NCI-H524 (cell line): ENCODE measurements at places on chromosomes 1 and 21.

GRCh38 chr1:21289700-21290545, at the start of gene ECE1:
Gene ECE1 (minus strand): TSS chr1:21290463. CDS start chr1:21290414, 49 bp downstream.
- no peak for DNase-seq

- DNase-seq: no peak
Measured at GRCh38 chr21:28437061-28437460, 555.6 kb downstream of the LTN1 start.

GRCh38 chr1:4018466-4019146, 118.5 kb upstream of the C1orf174 start:
- no peak for DNase-seq

DNA sequence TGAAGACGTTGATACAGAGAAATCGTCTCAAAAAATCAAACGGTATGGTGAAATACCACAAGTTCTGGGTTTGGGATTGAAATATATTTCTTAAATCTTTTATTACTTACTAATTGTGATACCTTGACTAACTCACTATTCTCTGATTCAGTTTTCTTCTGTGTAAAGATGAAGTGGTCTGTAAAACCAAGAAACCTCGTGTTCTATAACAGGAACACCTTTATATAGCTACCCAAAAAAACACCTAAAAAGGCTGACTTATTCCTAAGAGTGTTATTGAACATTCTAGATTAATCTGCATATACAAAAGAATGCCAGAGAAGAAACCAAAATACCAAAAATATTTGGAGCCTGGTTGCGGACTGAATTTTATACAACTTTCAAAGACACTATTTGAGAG, 721 bp downstream of the LRRIQ3 start:
- DNase-seq: no peak

DNA sequence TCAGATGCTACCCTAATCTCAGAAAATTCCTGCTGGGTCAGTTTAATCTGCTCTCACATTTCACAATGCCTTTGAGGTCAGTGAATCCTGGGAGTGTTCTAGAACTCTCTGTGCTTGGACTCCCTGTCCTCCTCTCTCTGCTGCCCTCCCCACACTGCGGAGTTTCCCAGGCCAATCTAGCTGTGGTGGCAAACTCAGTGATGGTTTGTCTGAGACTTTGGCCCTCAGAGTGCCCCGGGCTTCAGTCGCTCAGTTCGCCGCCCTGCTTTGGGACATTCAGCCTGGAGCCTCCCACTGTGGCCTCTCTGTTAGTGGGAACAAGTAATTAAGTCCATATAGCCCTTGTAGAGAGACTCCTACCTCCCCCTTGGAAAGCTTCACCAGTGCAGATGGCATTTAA, 7.1 kb downstream of the C1orf226 start:
- no peak for DNase-seq

GRCh38 chr1:45437323-45437722, 53.6 kb downstream of the TESK2 start:
- no peak for DNase-seq

DNA sequence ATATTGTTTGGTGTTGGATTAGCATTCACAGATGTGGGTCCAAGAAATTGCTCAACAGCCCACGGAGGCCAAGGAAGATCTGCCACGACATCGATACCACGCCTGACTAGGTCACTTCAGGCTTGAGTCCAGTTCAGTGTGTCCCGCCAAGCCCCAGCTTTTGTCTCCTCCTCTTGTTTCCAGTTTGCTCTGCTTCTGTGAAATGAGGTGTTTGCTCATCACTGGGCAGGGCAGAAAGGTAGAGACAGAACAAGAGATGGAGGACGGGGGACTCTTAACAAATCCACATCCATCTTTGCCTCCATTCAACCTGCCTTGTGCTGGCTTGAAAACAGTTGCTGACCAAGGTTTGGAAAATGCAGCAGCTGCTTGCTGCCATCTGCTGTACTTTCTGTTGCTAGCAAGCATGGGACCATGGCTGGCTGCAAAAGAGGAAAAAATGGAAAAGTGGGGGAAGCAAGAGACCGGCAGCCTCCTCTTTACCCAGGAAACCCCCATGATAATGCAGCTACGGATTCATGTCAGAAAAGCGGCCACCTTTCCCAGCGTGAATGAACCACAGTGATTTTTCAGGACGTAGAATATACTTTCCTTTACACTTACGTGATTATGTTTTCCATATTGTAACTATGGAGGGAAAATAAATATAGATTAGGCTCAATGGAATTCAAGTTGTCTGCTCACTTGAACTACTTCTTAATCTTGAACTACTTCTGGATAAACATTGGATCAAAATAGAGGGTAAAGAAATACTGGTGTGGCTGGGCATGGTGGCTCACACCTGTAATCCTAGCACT, 80.2 kb upstream of the GREM2 start:
- peak; percentile 58 for DNase-seq

GRCh38 chr1:6180268-6180706, at the start of gene CHD5:
Gene CHD5 (minus strand): TSS chr1:6180321. CDS start chr1:6180023, 298 bp downstream.
- DNase-seq: peak; percentile 66

GRCh38 chr1:111768625-111769024, 12.9 kb downstream of the DDX20 start:
- DNase-seq: no peak

DNA sequence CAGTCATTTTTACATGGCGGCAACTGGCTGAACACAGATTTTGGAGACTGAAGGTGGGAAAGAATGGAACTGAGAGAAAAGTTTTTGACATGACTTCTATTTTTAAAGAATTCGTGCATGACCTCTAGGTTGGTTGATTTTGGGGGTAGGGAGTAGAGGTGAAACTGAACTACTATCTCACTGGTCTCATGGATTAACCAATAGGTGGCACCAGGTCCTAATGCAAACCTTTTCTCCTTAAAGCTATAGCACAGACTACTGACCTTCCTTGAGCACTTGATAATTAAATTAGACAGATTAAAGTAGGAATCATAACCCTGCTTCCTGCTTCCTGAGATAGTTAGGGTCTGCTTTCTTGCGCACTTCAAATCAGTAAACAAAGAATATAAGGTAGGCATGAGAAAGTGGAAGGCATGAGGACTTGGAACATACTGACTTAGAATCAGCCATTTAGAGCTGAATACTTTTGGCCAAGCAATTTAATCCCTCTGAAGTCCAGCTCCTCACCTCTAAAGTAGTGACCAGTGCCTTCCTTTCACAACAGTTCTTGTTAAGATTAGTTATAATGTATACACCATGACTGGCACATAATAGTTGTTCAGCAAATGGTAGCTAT, 206.0 kb downstream of the CENPF start:
- DNase-seq: peak; percentile 65

DNA sequence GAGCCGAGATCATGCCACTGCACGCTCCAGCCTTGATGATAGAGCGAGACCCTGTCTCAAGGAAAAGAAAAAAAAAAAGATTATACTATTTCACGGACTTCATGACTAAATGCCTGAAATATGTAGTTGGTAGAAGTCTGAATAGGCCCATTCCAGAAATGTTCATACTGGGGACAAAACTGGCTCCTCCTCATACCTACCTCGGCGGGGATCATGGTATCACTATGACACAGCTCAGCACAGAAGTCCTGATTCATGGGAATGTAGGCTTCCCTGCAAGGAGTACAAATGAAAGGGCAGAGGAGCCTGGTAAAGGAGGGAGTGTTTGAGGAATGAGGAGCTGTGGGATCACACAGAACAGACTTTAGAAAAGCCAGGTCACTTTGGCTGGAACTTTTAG, 5.0 kb downstream of the SPATA46 start:
- DNase-seq: no peak

GRCh38 chr1:28099050-28099769, 10.8 kb upstream of the EYA3 start:
- no peak for DNase-seq

- peak; percentile 21 for DNase-seq
Measured at GRCh38 chr21:42232176-42232825, 13.4 kb downstream of the ABCG1 start.

GRCh38 chr1:15231714-15232201, 15.3 kb upstream of the FHAD1 start:
- no peak for DNase-seq

GRCh38 chr1:161379071-161379470, 11.4 kb upstream of the CFAP126 start:
- no peak for DNase-seq

GRCh38 chr1:201745023-201745422, 83.9 kb upstream of the IPO9 start:
- no peak for DNase-seq

- DNase-seq: no peak
Measured at GRCh38 chr1:77542813-77543420, 139.5 kb downstream of the ZZZ3 start.
